Hair follicular keratinocyte (primary cell): ENCODE measurements at places on chromosomes 11 and 22. TPM values are rescaled to one million over a fixed set of nuclear protein-coding genes. Genes with fewer than 3 reads are reported as not detected.

PGA5 gene
- not detected in 2 replicates for total RNA-seq

NAALAD2 gene
- not detected in 2 replicates for total RNA-seq

OR51B4 gene
- not detected in 2 replicates for total RNA-seq

DGAT2 gene
- total RNA-seq: 2.3 and 2.4 TPM in 2 replicates

AMOTL1 gene
- 81.0 and 107 TPM in 2 replicates for total RNA-seq

GRIA4 gene
- total RNA-seq: not detected in 2 replicates

NDUFV1 gene
- 271 and 284 TPM in 2 replicates for total RNA-seq

NLRX1 gene
- total RNA-seq: 13.6 and 18.8 TPM in 2 replicates

KDELR3 gene
- 16.6 and 22.8 TPM in 2 replicates for total RNA-seq

NRIP3 gene
- 1.7 and 1.8 TPM in 2 replicates for total RNA-seq

C11orf91 gene
- total RNA-seq: not detected in 2 replicates

ACRV1 gene
- total RNA-seq: 0.11 TPM in 1 of 2 replicates, not detected in the other

DEUP1 gene
- not detected in 2 replicates for total RNA-seq

OR5B3 gene
- not detected in 2 replicates for total RNA-seq

HEPHL1 gene
- 26.8 and 117 TPM in 2 replicates for total RNA-seq

OR51E2 gene
- not detected in 2 replicates for total RNA-seq
